ENCODE measurements at places on chromosomes 7 and 10. TPM values are rescaled to one million over a fixed set of nuclear protein-coding genes. Genes with fewer than 3 reads are reported as not detected.

GRCh38 chr7:117839507-117839906, 33.7 kb downstream of the CTTNBP2 start:
- no peak for DNase-seq

DNA sequence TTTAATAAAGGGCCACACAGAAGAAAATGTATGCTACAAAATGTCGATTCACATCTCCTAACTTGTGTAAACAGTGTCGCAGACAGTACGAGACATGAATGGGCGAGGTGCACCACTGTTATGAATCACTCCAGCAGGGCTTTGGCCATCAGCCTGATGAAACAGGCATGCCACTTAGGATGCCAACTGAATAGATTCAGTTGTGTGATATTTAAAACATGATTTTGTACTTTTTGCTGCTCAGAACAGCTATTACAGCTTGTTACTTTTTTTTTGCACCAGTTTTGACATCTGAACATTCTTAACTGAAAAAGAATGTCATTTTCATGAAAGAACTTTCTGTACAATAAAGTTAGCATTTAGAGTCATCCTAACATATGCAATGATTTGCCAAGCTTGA, 138.1 kb downstream of the VTI1A start:
- no peak for DNase-seq

DNA sequence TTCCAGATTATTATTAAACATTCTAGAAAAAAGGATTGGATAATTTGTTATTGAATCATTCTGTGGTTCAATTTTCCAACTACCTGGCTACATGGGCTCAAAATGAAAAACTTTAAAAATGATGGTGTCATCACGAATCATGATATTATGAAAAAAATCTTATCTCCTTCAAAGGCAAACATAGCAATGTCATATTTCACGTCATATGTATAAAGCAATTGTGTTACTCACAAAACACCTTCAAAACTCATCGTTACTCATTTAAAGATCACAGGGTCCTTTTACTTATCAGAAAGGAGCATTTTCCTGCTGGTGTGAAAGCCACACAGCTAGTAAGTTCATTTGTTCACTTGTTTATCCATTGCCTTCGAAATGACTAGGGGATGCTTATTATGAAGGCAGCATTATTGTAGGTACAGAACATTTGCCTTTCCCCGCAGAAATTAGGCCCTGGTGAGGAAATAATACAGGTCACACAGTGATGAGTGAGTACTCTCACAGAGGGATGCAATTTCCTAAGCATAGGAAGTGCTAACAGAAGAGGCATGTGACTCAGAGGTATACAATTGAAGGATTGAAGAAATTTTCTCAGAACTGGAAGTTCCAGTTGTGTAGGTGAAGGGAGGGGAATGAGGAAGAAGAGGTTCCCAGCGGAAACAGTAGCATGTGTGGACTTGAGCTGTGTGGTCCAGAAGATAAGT, 478.7 kb downstream of the INHBA start:
- no peak for DNase-seq

GRCh38 chr7:103989785-103990767, 618 bp upstream of the RELN start:
- peak; percentile 21 for DNase-seq

- DNase-seq = no peak
These were observed 112.8 kb upstream of the AHR start for GRCh38 chr7:17185690-17186070.

- DNase-seq = peak; percentile 92
These were observed at the start of gene ZNF398 for GRCh38 chr7:149147072-149147751. TSS of gene ZNF398 (plus strand) at chr7:149147453. CDS start at chr7:149147743, 290 bp downstream.

DNA sequence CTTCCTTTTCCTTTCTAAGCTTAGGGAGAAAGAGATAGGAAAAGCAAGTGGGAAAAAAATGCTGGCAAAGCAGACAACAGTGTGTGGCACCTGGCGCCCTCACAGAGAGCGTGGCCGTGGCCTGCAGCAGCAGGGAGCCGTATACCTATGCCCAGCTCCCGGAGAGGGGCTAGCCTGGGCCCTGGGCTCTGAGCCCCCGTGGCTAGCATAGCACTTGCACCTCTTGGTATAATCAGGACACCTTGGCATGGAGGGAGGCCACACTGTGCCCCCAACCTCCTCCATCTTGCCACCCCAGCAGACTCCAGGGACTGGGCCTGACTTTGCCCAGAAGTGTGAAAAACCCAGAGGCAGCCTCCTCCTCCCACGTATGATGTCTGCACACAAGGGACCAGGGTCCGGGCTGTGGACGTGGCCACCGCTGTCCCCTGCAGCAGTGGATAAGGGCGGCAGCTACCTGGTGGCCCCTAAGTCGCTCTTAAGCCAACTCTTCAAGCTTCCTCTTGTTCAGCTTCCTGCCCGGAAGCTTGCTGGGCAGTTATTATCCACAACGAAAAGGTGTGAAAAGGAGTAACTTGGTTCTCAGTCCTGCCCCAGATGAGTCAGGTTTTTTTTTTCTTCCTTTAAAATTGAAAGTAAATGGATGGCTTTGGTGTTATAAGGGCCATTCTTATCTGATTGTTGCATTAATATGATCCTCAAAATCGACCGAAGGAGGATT, 249.1 kb upstream of the PITRM1 start:
- DNase-seq = no peak

- peak; percentile 66 for DNase-seq
These were observed 75.4 kb upstream of the PDSS1 start for GRCh38 chr10:26621889-26622711.

DNA sequence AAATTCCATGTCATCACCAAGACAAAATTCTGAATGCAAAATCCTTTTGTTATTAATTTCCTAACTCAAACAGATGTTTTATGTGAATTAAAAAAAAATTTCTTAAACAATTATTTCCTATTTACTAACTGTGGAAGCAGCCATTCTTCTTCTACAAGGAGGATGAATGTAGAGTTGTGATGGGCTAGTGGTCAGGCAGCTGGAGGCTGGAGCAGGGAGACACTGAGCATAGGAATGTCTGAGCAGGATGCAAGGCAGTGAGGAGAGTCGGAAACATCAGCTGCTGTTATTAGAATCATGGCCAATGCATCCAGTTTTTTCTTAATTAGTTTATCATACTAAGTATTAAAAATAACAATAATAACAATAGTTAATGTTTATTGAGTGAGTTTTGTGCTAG, 102.5 kb upstream of the LRRTM3 start:
- DNase-seq = no peak

DNA sequence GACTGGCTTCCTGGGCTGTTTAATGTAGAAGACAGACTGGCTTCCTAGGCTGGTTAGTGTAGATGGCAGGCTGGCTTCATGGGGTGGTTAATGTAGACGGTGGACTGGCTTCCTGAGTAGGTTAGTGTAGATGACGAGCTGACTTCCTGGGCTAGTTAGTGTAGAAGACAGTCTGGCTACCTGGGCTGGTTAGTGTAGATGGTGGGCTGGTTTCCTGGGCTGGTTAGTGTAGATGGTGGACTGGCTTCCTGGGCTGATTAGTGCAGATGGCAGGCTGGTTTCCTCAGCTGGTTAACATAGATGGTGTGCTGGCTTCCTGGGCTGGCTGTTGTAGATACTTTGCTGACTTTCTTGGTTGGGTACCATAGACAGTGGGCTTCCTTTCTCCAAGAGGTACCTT, 122.9 kb upstream of the PPP2R2D start:
- no peak for DNase-seq

DNA sequence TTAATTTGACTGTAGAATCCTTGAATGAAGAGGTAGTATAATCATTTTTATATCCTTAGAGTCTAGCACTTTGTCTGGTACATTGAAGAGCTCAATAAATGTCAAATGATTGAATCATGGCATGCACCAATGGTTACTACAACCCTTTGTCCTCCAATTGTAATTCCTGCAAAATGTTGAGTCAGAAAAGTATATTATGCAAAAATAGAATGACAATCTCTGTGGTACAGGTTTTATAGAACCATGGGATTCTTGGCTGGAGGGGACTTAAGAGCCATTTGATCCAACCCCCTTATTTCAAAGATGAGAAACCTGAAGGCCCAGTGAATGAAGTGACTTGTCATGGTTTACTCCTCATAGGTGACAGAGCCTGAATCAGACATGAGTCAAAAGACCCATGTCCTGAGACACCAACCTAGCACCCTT, 30.9 kb upstream of the SMKR1 start:
- DNase-seq = no peak

GRCh38 chr7:2028733-2029132, 204.0 kb downstream of the MAD1L1 start:
- no peak for DNase-seq

Gene C10orf143
- 1.3 TPM for total RNA-seq

Gene TUBGCP2
- 73.2 TPM for total RNA-seq

Gene MINPP1
- 46.9 TPM for total RNA-seq

Gene CACNB2
- 11.6 TPM for total RNA-seq

Gene BICC1
- 1.3 TPM for total RNA-seq

Gene BZW2
- total RNA-seq = 42.3 TPM
